ENCODE measurements at places on chromosomes 6 and 20.
A peak's percentile ranks its signal among the peaks of the same experiment; 100 is the strongest.

- no peak for DNase-seq
Measured at GRCh38 chr6:163720005-163720404, 305.5 kb downstream of the QKI start.

DNA sequence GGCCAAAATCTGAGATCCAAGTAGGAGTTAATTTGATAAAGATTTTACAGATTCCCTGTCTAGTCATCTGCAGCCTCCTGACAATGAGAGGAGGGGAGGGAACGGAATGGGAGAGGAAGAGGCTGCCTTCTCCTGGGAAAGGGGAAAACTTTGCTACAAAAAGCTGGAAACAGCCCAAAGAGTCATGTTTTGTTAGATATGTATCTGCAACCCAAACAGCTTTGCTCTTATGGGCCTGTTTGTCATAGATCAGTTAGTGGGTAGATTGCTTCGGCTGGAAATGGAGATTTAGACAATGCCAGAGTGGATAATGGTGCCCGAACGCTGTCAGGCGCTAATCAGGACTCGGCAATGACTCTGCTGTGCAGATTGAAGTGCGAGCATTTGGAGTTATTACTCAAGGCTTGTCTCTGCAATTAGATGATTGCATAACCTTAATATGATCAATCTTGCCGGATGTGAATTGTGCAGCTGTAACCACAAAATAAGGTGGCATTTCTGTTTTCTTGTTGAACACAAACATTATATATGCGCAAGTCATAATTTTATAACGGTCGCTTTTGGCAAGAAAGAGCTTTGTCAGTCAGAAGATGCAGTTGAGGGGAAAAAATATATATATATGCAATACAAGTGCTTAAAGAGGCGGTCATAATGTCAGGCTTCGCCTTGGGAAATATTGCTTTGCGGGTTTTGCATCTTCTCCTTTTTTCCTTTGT is 92.4 kb upstream of the MAFB start:
- DNase-seq = peak; percentile 14

DNA sequence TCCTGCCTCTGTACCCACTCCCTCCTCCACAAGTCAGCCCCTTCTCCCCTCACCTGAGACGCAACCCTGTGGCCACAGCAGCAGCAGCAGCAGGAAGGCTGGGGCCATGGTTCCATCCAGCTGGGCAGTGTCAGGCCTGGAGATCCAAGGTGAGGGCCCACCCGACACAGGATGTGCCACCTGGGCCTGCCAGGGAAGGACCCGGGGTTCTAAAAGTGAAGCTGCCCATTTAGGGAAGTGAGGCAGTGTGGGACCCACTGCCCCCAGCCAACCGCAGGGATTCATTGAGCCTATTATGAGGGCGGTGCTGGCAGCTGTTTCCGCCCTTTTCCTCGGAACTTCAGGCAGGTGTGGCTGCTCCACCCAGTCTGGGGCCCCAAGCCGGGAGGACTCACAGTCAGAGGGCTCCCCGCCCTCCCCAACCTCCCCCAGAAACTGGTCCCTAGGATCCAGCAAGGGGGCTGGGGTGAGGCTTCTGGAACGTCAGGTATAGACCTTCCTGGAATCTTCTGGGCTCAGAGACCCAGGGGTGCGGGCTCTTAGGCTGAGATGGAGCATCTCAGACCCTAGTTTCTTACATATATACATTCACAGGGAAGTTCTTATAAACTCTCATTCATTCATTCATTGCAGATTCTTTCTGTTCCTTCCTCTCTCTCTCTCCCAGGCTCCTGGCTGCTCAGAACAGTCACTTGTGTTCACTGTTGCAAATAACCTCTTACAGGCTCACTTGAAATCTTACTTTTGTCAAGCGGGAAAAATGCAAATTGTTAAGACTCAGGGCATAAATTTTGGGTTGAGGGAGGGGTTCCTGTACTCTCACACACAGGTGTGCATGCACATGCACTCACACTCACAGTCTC is at the start of gene TREML2:
TSS of gene TREML2 (minus strand) at position 249 of the 863 bp plus-strand sequence. CDS start at position 108, 141 bp downstream.
- DNase-seq = peak; percentile 86

GRCh38 chr20:17721802-17722486 is 22.2 kb downstream of the BANF2 start:
- DNase-seq = peak; percentile 45

GRCh38 chr6:76683985-76684384 is 611.5 kb upstream of the IMPG1 start:
- DNase-seq = no peak

- DNase-seq = no peak
Measured at GRCh38 chr20:52751571-52751970, 220.6 kb upstream of the TSHZ2 start.

DNA sequence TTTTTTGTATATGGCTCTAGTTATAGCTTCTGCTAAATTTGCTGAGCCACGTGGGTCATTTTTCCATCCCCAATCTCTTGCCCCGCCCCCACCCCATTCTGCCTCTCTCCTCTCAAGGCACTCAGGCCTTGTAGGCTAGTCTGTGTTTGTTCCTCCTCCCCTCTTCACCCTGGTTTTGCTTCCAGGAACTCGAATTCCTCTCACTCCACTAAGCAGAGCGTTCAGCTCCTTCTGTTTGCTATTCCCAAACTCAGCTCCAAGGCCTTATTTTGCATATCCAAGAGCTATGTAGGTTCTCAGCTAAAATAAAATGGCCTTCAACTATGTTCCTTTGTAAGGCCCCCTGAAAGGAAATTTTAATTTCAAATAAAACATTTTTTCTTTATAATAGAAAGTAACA is 1293.7 kb downstream of the EPHA7 start:
- DNase-seq = no peak

DNA sequence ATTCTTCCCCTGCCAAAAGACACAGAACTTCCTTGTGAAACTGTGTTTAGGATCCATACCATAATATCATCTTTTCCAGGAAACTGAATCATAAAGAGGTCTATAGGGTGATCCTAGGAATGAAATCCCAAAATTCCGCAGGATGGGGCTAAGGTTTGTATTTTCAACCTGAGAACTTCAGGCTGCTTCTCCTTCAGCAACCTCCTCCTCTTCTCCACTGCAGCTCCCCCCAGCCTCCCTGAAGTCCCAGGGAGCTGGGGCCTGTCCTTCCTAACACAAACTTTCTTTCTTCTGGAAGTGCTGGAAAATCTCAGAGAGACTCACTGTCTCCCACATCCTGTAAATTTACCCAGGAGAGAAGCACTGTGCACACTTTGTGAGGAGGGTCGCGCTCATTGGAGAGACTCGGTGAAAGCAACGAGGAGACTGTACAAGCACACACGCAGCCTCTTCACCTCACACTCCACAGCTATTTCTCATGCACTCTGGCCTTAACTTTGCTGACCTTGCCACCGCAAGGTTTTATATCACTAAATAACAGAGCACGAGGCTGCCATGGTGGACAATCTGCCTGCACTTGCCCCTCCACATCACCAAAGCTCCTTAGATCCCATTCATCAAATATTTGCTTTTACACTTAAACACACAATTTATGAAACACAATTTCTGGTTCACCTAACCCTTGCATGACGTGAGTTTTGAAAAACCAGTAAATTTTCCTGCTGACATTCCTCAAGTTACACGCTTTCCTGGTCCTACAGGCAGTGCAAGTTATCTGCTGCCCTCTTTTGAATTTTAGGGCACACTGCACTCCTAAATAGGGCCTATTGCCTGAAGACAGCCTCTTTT is 14.3 kb downstream of the ID4 start:
- peak; percentile 51 for DNase-seq

GRCh38 chr6:159832946-159833345 is 32.9 kb downstream of the PNLDC1 start:
- DNase-seq = peak; percentile 52

- DNase-seq = no peak
Measured at GRCh38 chr6:158021376-158021775, 39.7 kb downstream of the SYNJ2 start.

- no peak for DNase-seq
Measured at GRCh38 chr6:165545806-165546205, 117.2 kb downstream of the PDE10A start.

DNA sequence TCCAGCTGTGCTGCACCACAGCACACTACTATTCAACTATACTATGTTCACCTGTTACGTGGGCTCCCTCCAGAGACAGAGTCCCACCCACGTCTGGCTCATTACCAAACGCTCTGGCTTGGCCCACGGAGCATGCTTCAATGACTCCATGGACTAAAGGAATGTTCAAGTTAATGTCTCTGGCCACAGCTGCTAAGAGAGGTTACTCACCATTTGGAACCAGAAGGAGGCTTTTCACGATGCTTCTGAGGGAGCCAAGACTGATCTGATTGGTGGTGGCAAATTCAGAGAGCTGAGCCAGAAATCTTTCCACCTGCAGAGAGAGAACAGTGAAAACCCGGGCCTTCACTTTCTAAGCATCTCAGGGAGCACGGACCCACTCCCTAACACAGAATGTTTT is 15.6 kb downstream of the COMMD7 start:
- no peak for DNase-seq

GRCh38 chr6:93391965-93392364 is 27.4 kb downstream of the EPHA7 start:
- DNase-seq = no peak

GRCh38 chr6:41965429-41966213 is 24.0 kb upstream of the CCND3 start:
- DNase-seq = no peak

DNA sequence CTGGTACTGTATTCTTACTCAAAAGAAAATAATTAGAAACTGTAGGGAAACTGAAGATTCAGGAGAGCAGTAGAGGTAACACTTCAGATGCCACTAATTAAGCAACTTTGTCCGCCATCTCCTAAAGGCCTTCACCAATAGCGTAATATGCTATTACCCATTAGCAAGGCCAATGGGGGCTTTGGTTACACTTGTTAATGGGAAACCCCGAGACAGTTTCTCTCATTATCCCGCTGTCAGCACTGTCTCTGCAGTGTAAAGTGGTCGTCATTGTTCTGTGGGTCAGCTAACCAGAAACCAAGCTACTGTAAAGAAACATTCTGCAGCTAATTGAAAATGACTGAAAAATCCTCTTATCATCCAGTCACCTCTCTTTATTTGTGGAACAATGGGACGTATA is 468.0 kb upstream of the POU3F2 start:
- DNase-seq = no peak

- DNase-seq = no peak
Measured at GRCh38 chr20:52132337-52132736, 59.2 kb downstream of the ZFP64 start.

- DNase-seq = no peak
Measured at GRCh38 chr6:81863123-81863522, 110.6 kb upstream of the TENT5A start.

- DNase-seq = peak; percentile 44
Measured at GRCh38 chr6:136890194-136890839, 31.8 kb upstream of the SLC35D3 start.

GRCh38 chr6:119077643-119078375 is 655 bp downstream of the FAM184A start:
- DNase-seq = peak; percentile 33

DNA sequence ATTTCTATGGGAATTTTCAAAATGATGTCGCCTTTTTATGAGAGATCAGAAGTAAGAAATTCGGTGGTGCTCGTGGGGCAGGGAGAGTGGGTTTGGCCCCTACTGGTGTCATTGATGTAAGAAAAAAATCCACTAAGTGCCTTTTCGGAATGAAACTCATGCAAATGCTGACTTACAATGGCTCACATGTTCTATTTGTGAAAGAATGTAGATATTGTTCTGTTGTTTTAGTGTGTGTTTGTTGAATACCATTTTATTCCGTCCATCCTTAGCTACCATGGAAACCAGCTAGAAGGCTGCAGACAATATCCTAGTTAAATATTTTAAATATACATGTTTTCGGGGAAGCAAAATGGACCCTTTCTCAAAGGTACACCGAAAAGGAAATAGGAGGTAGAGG is 304.9 kb downstream of the TAF4 start:
- no peak for DNase-seq

DNA sequence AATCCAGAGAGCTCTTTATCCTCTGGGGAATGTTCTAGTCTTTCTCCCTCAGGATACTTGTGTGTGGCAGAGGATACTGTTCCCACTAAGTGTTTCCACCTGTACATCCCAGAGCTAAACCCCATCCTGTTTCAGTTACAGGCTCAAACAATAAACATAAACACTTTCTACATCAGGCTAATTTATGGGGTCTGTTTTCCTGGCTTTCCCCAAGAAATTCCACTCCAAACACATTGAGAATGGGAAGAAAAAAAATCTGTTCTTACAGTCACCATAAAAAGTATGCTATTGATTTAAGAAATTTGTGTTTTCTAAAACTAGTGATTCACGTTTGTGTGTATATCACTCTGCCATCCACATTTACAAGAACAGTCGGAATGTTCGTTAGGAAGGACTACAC is 293.9 kb upstream of the FOXQ1 start:
- no peak for DNase-seq

DNA sequence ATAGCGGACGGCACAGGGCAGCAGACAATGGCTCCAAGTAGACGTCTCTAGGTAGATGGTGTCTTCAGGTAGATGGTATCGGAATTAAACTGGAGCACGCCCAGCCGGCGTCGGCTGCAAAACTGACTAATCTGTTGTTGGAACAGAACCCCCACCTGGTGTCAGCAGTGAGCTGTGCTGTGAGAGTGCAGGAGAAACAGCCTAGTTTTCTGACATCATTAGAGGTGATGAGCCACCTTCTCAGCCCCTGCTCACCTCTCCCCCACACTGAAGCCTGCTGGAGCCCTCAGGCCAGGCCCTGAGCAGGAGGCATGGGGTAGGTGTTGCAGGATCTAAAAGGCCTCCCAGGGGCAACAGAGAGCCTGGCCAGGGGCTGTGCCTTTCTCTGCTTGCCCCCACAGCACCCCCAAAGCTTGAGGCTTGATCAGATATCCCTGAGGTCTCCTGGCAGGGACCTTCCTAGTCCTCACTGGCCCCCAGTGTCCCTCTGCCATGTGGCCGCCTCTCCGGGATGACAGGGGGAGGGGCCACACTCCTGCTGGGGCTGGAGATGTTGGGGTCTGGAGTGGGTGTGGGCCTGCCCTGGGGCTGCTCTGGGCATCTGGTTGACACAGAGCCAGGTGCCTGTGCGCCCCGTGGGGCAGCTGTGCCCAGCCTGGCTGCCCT is 6.9 kb upstream of the HELZ2 start:
- DNase-seq = peak; percentile 56

DNA sequence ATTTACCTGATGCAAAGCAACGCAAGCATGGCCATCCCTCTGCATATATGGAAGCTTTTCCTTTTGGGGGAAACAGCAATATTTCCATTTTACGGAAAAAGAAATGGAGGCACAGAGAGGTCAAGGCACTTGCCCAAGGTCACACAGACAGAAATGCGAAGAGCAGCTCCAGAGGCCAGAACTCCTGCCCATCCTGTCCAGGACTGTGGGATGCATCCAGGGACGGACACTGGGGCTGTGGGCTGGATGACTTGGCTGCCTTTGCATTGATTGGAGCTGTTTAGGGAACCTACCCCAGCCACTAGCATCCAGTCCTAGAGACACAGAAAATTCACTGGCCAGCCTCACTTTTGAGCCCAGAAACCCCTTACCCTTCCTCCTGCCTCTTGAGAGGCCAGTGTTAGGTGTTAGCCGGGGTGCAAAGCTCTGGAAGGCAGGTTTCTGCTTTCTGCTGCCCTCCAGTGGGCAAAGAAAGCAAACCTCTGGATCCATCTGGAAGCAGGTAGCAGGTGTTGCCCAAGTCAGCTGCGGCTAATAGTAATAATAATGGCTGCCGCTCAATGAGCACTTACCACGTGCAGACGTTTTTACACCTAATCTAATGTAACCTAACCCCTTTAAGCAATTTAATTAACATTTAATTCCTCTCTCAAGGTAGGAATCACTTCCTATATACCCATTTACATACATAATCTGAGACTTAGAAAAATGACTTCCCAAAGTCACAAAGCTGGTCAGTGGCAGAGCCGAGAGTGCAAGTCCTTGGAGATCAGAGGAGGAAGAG is 31.7 kb upstream of the CCN5 start:
- peak; percentile 72 for DNase-seq

All from hematopoietic multipotent progenitor cell treated with erythropoietin and hydrocortisone succinate and interleukin-3 and kit ligand, for 6 days (in vitro differentiated cells).